Daoy (cell line): ENCODE measurements at places on chromosomes 7 and 10. TPM values are rescaled to one million over a fixed set of nuclear protein-coding genes. Genes with fewer than 3 reads are reported as not detected.

Gene ANKRD61
- 0.23 and 0.89 TPM in 2 replicates for total RNA-seq

Gene BMPER
- total RNA-seq = 0.09 and 1.6 TPM in 2 replicates

Gene BCAP29
- total RNA-seq = 197 and 279 TPM in 2 replicates

Gene CDC14C
- total RNA-seq = not detected in 2 replicates

Gene ASAH2
- total RNA-seq = 0.06 and 0.46 TPM in 2 replicates

Gene GIMAP4
- not detected in 2 replicates for total RNA-seq

Gene IGFBP3
- 201 and 265 TPM in 2 replicates for total RNA-seq

Gene LRIT1
- total RNA-seq = not detected in 2 replicates

Gene TIMM23
- 113 and 127 TPM in 2 replicates for total RNA-seq

Gene HTR5A
- not detected in 2 replicates for total RNA-seq

Gene C10orf105
- not detected in 2 replicates for total RNA-seq

Gene BTBD16
- total RNA-seq = not detected in 2 replicates

Gene CFAP70
- total RNA-seq = 0.29 TPM in 1 of 2 replicates, not detected in the other

Gene KLLN
- total RNA-seq = 0.12 TPM in 1 of 2 replicates, not detected in the other

GRCh38 chr10:74827045-74827441 lies 643 bp downstream of the KAT6B start:
- no peak for DNase-seq

DNA sequence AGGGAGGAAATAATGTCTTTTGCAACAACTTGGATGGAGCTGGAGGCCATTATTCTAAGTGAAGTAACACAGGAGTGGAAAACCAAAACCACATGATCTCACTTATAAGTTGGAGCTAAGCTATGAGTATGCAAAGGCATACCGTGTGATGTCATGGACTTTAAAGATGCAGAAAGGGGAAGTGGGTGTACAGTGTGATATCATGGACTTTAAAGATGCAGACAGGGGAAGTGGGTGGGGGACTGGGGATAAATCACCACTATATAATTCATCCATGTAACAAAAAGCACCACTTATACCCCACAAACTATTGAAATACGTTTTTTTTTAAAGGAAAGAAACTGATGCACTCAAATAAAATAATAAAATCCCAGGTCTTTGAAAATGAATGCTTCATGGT lies 29.5 kb downstream of the LYZL2 start:
- DNase-seq = no peak

DNA sequence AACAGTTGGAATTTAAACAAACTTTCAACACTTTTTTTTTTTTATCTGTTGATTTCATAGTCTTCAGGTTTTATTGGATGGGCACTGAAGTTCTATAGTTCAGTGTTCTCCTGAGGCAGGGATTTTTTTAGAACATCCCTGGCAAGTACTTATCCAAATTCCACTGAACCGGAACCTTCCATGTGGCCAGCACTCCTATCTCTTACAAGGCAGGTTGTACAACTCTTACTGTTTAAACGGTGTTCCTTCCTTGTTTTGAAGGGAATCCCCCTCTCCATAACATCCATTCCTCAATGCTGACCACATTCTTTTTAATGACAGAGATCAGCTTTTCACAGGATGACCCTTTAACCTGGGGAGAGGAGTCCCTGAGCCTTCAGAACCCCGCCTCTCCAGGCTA lies 238.9 kb upstream of the CTBP2 start:
- DNase-seq = no peak

DNA sequence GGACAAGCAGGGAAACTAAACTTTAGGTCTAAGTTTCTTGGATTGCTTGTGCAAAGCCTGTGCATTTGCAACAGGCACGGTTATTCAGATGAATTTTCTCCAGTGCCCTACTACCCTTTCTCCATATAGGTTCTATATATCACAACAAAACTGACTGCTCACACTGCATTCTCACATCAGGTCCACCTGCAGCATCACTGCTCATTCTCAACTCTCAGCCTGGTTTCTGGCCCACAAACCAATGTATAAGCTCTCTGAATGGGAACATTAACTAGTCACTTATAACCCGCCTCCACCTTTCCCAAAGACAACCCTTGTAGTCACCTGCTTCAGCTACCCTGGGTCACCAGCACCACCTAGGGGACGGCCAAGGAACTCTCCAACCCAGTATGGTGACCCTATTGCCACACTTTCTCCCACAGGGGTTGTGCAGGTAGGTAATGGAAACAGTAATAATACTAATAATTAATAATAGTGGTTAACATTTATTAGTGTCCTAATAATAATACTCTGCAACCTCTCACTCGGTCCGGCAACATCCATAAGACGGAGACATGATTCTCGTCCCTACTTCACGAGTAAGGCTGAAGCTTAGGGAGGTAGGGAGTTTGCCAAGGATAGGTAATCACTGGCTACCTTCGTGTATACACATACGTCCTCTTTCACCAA lies 97.3 kb downstream of the CLEC2L start:
- DNase-seq = peak; percentile 26

DNA sequence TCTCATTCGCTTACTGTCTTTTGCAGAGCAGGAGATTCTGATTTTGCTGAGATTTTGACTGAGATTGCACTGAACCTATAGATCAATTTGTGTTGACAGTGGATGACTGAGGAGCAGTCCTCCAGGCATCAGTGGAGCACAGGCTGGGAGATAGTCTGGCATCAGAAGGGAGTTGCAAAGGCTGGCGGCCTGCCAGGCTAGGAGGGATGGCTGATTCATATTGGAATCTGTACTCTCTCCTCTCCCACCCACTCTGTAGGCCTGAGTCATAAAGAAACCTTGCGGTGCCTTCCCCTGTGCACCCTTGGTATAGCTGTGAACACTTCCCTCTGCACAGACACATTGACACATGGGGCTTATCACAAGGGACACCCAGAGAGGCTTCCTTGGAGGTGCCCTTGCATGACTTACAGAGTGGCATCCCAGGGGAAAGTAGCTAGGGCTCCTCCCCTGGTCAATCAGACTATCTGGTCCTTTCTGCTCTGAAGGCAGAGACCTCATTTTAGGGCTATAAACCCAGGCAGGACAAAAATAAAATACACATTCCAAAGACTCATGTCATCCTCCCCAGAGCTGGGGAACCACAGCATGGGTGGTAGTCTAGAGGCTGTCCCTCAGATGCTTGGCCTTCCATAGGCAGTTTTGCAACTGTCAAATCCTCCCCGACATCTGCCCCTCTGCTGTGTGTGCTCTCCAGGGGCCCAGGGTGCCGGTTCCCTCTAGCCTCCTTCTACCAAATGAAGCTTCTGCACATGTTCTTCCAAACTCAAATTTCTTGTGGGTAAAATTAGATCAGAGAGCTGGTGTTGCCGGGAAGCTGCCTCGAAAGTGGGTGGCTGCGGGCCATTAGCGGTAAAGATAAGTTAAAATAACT lies 37.4 kb upstream of the EEPD1 start:
- peak; percentile 100 for DNase-seq

- DNase-seq = peak; percentile 86
Measured at GRCh38 chr10:17673471-17674061, 29.6 kb downstream of the STAM start.

GRCh38 chr7:7201578-7202374 lies 19.4 kb downstream of the C1GALT1 start:
- DNase-seq = no peak

GRCh38 chr7:583410-584121 lies 63.9 kb upstream of the PDGFA start:
- no peak for DNase-seq

DNA sequence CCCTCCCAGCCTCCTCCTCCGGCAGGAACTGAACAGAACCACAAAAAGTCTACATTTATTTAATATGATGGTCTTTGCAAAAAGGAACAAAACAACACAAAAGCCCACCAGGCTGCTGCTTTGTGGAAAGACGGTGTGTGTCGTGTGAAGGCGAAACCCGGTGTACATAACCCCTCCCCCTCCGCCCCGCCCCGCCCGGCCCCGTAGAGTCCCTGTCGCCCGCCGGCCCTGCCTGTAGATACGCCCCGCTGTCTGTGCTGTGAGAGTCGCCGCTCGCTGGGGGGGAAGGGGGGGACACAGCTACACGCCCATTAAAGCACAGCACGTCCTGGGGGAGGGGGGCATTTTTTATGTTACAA lies 83.3 kb downstream of the PAX2 start:
- DNase-seq = peak; percentile 28

- DNase-seq = no peak
Measured at GRCh38 chr10:121828045-121828444, 99.8 kb downstream of the ATE1 start.

- no peak for DNase-seq
Measured at GRCh38 chr10:127935071-127935561, 28.2 kb downstream of the PTPRE start.

DNA sequence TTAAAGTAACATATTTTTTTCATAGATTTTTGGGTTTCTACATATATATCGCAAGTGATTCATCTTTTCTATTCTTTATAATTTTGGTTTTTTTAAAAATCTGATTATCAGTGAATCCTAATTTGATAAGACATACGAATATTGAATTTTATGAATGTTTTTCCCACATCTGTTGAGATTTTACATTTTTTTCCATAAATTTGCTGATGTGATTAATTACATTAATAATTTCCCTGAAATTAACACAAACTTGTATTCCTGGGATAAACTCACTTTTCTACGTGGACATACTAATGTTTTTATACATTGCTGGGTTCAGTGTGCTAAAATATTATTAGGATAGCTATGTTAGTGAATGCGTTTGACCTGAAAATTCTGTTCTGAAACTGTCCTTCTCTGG lies 26.1 kb downstream of the DMTF1 start:
- no peak for DNase-seq

DNA sequence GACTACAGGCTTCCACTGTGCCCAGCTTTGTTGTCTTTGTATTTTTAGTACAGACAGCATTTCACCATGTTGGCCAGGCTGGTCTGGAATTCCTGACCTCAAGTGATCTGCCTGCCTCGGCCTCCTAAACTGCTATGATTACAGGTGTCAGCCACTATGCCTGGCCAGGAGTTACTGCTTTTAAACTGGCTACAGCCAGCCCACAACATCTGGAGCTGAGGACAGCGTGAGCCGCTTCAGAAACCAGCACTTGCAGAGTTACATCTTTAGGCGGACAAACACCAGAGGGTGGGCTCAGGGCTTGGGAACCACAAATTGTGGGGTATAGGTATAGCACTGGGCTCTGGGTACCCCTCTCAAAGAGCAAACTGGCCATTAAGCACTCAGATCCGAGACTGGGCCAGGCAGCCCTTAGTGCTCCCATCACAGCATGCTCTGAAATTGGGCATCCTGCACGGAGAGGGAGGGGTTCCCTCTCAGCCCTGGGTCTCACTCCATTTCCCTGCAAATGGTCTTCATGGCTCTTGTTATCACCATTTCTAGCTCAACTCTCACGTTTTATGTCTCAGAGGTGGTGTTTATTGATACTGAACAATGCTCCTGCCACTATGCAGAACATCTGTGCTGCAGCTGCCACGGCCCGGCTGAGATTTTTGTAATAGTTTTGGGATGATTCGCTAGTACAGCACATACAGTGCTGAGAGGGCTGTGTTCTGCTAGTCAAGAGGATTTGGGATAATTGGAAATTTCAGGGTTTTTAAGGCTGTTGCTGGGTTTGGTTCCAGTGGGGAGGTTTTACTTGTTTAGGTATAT lies 146.4 kb upstream of the LYZL2 start:
- DNase-seq = peak; percentile 41

DNA sequence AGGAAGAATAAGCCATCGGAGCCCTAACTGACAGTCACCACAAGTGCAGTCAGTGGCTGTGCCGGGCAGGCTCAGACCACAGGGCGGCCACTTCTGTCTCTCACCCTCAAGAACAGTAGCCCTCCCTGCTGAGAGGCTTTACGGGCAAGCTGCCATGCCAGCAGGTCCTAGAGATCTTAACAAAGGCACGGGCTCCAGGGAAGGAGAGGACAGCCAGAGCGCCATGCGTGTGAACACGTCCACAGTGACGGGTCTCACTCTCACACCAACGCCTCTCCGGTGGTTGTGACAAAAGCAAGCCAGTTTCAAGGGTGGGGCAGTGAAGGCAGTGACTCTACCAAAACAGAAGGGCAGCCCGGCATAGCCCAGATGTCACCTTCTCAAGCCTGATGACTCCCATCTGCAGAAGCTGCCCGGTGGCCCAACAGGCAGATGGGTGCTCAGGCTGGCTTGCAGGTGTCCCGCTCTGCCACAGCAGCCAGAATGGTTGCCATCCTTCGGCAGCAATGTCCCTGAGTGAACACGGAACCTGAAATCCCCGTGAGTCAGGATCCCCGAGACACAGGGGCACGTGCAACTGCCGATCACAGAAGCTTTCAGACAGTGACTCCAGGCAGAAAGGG lies 102.0 kb downstream of the FAM53B start:
- DNase-seq = no peak

- peak; percentile 25 for DNase-seq
Measured at GRCh38 chr7:20894806-20895205, 108.1 kb upstream of the SP8 start.

DNA sequence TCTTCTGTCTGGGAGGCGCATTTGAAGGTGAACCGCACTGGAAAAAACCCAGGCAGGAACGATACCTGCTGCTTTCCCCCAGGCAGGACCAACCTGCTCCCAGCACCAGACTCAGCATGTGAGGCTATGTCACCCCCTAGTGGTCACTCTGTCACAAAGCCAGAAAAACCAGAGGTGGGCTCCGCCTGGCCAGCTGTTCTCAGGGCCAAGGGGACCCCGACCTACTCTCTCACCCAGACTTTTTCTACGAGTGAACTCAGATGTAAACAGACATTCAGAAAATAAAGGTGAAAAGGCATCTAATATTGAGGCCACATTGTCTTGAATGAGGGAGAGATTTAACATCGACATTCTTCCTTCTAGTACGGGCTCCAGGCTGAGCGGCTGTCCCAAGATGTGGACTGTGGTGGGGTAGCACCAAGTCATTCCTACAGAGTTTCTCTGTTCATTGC lies 117.3 kb downstream of the PRKAG2 start:
- peak; percentile 80 for DNase-seq

- DNase-seq = no peak
Measured at GRCh38 chr10:77494756-77495541, 142.7 kb downstream of the KCNMA1 start.

- DNase-seq = no peak
Measured at GRCh38 chr10:72114706-72115450, 26.5 kb upstream of the SPOCK2 start.

DNA sequence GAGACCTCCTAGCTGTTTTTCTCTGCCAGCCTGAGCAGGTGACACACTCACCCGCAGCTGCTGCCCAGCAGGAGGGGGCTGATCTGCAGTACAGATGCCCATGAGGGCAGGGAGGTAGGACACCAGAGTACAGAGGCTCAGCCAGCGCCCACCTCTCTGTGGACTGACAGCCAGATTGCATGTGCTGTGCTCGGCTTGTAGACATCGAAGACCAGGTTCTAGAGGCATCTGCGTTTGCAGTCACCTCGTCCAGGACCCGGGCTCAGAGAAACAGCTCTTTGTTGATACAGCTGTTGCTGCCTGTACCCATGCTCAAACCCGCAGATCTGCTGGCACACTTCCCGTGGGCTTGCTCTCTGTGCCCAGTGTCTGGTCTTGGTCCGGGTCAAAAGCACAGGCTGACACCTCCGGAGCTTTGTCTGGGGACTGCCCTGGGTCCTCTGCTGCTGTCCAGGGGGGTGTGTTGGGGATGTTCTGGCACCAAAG lies 224.7 kb downstream of the GLRX3 start:
- no peak for DNase-seq

GRCh38 chr10:128221807-128222206 lies 95.6 kb upstream of the MKI67 start:
- no peak for DNase-seq
